ENCODE measurements at places on chromosomes 11 and 22.

DNA sequence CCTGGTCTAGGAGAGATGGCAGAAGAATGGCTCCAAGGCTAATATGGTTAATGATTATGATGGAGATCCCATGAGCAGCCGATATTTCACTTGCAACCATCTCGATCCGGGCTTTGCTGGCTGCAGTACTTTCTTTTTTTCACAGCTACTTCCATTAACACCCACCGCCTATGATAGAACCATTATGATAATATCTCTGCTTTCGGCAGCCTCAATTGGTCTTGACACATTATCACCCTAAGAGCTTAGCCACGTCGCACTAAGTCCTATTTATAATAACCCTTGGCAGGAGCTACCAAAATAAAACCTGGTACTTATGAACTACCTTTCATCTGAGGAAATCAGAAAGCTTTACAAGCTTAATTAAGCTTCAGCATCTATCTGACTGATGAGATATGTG, 7.6 kb upstream of the FJX1 start:
- no peak for DNase-seq

DNA sequence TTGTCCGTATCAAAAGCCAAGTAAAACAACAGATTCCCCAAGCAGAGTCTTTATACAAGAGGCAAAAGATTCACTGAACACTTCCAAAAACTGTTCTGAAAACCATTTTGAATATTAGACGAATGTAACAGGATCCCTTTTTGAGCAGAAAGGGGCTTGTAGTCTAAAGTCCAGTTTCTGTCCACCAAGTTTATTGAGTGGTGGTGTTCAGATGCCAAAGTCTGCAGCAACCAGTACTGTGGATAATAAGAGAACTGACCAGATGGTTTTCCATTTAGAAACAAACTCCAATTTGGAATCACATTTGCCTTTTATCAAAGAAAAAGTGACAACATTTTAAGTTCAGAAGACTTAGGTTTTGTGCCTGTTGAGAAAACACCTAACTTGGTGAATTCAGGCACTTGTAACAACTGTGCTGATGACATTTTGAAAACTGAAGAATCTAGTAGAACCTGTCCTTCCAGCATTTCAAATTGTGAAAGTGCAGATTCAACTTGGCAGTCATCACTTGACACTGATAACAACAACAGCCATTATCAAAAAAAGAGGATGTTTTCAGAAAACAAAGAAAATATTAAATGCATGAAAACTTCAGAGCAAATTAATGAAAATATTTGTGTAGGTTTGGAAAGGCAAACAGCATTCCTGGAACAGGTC, 217.1 kb downstream of the CSNK2A3 start:
- no peak for DNase-seq

- DNase-seq, result no peak
These were observed 50.4 kb upstream of the PRSS23 start for GRCh38 chr11:86749821-86750401.

GRCh38 chr11:57513911-57514537, 1.5 kb downstream of the SLC43A1 start:
- DNase-seq, result no peak

DNA sequence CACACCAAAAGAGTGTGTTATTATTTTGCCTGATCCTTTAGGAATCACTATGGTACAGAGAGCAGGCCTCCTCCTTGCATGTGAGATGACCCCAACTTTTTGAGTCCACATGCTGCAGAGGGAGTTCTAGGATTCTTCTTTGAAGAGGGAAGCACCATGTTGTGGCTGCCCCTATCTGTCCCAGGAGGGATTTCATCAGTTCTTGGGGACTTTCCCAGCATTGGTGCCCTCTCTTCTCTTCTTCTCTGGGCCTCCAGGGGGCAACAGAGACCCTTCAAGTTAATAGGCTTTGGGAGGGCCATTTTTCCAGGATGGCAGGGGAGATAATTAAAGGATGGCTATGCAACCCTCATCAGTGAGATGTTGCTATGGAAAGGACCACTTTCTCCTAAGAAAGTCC, 3.6 kb downstream of the MMP1 start:
- DNase-seq, result no peak

- DNase-seq, result no peak
These were observed 12.3 kb downstream of the TCF20 start for GRCh38 chr22:42258126-42258525.

DNA sequence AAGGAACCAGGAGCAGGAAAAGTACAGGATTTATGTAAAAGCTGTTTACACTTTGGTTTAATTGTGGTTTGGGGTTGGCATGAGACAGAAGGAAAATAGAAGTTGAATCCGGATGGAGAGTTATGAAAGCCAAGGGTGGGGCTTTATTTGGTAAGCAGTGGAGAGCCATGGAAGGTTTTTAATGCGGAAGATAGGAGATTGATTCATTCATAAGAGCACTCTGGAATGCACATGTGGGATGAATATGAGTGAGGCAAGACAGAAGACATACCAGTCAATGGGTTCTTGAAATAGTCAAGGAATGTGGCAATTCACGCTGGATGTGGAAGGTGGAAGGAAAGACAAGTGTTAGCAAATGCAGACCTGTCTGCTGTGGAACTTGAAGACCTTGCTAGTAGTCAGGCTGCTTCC, 9.3 kb upstream of the GLB1L3 start:
- no peak for DNase-seq

GRCh38 chr11:90512846-90513245, 290.0 kb upstream of the CHORDC1 start:
- no peak for DNase-seq

GRCh38 chr11:116697639-116698038, 75.1 kb downstream of the BUD13 start:
- no peak for DNase-seq

DNA sequence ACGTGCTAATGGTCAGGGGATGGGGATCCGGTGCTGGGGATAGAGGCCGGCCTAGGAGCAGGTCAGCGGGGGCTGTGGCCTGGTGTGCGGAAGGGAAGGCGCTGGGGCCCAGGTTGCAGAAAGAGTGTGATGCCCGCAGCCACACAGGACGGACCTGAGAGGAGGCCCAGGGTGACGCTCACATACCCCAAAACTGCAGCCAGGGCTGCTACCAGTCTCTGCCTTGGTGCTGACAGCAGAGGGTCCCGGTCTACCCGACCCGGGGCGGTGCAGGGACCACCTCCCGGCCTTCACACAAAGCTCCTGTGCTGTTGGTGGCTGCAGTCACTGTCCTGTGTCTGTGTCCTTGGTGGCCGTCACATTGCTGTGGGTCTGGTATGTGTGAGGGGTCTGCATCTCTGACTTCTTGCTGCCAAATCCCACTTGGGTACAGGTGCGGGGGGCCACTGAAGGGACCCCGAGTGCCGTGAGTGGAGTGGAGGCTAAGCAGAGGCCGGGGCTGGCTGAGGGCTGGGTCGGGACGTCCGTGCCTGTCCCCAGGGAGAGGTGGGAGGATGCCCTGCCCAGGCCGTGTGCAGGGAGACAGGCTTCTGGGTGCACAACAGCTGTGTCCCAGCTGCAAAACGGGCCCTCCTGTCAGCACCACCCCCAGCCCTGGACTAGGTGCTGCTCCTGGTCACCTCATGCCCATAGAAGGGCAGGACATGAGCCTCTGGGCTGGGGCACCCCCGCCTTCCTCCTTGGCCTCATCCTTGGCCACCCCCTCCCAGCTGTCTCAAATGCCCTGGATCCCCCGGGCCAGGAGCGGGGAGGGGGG, 1.5 kb downstream of the LSP1 start:
- no peak for DNase-seq

Measured in stimulated activated CD4-positive, alpha-beta T cell treated with anti-CD3 and anti-CD28 coated beads, Interleukin-1b, Interleukin-23, amount 100 ng/mL, for 1 hour (primary cell).